ENCODE measurements at places on chromosomes 12 and 14. TPM values are rescaled to one million over a fixed set of nuclear protein-coding genes. Genes with fewer than 3 reads are reported as not detected.

The TMCC3 gene
- 3.0 TPM for total RNA-seq

The CATSPERB gene
- 0.99 TPM for total RNA-seq

The PCNX4 gene
- total RNA-seq: 55.3 TPM

The OR6C2 gene
- total RNA-seq: not detected

GRCh38 chr12:40152783-40153383 lies 47.0 kb upstream of the SLC2A13 start:
- no peak for DNase-seq

The PAX9 gene
- 21.5 TPM for total RNA-seq

GRCh38 chr12:90589956-90590355 lies 365.0 kb downstream of the CCER1 start:
- no peak for DNase-seq

The HCFC2 gene
- total RNA-seq: 13.8 TPM

- DNase-seq: no peak
Observed at GRCh38 chr12:22729957-22730443, 105.0 kb downstream of the ETNK1 start.

DNA sequence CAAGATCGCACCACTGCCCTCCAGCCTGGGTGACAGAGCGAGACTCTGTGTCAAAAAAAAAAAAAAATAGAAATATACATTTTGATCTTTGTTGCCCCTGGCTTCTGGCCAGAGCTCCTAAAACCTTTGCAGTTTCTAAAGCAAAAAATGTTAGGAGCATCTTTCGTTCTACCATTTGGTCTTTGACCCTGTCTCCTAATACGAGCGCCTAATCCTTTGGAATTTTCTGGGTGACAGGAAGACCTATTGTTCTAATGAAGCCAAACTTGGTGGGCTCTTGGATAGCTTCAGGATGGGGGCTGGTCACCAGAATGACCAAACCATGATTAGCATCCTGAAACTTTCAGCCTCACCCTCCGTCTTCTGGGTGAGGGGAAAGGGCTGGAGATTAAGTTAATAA lies 32.3 kb upstream of the CLIP1 start:
- DNase-seq: no peak

DNA sequence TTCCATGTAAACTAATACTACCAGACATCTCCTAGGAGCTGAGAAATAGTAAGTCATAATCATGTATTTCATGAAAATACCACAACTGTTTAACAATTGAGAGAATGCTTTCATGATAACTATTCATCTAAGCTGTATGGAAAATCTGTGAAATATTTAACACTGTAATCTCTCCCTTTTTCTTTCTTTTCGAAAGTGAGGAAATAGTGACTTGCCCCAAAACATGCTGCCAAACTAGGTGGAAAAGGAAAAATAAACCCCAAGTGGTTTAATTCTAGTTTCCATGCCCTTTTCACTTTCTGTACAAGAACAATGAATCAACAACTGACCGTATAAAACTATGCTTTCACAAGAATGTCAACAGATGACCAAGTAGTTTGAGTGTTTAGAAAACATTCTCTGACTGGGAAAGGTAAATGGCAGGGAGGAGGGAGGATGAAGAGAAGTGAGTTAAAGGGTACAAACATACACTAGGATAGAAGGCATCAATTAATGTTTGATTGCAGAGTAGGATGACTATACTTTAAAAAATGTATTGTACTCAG lies 147.5 kb upstream of the AVPR1A start:
- DNase-seq: no peak

DNA sequence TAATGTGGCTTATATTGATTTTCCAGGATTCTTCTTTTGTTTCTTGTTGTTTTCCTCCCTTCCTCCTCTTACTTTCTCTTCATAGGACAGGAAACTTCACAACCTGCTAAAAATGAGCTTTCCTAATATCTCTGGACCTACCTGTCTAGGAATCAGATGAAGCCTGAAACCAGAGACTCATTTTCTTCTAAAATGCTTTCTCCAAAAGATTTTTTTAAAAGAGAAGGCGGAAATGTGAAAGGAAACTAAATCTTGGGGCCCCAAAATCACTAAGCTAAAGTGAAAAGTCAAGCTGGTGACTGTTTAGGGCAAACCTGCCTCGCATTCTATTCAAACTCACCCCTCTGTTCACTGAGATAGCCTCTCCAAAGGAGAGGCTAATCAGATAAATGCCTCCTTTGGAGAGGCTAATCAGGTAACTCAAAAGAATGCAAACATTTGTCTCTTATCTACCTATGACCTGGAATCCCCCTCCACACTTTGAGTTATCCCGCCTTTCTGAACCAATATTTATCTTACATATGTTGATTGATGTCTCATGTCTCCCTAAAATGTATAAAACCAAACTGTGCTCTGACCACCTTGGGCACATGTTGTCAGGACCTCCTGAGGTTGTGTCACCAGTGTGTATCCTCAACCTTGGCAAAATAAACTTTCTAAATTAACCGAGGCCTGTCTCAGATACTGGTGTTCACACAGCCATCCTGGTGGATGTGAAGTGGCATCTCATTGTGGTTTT lies 72.7 kb upstream of the HECTD1 start:
- DNase-seq: no peak

GRCh38 chr12:77122236-77122635 lies 56.9 kb upstream of the E2F7 start:
- no peak for DNase-seq

DNA sequence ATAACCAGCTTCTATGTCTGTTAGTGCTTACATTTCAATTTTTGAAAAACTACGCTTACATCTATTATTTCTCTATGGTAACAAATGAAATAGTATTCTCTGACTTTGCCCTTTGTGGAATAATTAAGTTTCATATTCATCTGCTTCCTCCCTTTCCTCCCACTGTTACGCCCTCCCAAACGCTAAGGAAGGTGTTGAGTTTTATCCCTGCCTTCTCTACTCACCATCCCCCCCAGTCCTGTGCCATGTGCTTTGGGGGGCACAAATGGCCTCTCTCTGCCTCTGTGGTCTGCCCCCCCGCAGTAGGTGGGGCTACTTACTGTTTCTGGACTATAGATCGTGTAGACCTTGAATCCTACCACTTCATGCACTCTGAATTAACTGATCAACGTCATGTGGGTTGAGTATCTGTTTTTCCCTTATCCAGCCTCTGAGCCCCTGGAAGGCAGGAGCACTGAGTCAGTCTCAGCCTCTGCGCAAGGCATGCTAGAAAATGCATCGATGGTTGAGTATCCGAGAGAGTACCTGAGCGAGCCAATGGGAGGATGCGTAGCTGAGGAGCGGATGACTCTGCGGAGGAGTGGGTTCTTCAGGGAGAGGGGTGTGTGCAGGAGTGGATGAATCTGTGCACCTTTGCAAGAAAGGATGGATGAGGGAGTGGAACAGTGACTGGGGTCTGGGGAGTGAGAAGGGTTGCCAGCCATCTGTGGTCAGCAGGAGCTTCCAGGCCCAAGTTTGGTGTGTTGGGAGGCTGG lies 114.5 kb upstream of the RTL1 start:
- DNase-seq: no peak

DNA sequence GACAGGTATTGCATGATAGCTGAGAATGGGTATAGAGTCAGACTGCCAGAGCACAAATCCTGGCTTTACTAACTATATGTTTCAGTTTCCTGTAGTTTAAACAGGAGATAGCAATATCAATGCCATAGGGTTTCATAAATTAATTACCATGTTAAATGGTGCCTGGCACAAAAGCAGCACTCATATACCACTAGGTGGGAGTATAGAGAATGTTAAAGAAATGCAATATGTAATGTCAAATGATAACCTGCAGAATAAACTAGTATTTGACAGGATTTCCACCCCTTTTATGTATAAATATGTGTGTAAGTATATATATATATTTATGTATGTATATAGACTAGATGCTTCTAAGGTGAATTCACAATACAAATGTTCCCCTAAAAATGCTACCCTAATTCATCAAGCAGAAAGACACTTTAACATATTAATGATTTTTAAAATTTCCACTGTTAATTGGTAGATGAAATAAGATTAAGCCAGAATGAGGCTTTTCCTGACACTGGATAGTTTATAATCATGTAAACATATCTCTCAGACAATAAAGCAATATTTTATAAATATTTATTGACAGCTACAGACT lies 8.6 kb downstream of the WDR89 start:
- peak; percentile 37 for DNase-seq

- no peak for DNase-seq
Observed at GRCh38 chr14:89743828-89744227, 210.7 kb downstream of the EFCAB11 start.

Data from thymus (tissue), 14 donors.